Neural crest cell (in vitro differentiated cells): ENCODE measurements at places on chromosomes 6 and 20.

- DNase-seq = no peak
These were observed 4.4 kb downstream of the MOCS1 start for GRCh38 chr6:39929733-39930461.

- no peak for DNase-seq
These were observed 56.1 kb downstream of the KCNB1 start for GRCh38 chr20:49426395-49426794.

DNA sequence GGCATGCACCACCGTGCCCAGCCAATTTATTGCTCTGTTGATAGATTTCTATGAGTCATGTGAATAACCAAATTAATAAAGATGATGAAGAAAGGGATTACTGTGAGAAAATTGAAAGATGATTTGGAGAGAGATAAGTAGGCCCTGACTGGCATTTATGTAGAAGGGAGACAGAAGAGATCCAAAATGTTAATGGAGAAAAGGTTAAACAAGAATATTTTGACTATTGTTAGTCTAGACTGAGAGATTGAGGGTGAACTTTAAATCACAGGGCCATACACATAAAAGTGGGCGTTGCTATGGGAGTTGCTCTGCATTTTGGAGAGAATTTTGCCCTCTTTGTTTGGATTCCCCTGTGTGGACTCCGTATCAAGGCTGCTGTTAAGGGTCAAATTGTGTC lies 68.9 kb upstream of the SCAF8 start:
- no peak for DNase-seq

DNA sequence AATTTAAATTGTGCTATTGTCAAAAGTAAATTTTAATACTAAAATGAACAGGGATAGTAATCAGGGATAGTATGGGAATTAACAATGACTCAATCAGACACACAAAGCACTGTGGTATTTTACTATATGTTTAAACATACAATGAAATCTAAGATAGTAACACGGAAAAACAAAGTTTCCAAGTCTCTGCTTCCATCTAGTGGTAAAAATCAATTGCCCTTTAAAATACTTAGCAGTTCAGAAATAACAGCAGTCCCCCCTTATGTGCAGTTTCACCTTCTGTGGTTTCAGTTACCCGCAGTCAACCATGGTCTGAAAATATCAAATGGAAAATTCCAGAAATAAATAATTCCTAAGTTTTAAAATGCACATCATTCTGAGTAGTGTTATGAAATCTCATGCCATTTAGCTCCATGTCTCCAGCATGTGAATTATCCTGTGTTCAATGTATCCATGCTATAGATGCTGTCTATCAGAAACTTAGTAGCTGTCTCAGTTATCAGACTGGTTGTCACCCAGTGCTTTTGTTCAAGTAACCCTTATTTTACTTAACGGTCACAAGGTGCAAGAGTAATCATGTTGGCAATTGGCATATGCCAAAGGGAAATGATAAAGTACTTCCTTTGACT lies 58.5 kb downstream of the AHI1 start:
- DNase-seq = no peak

- DNase-seq = no peak
These were observed 46.1 kb upstream of the JAG1 start for GRCh38 chr20:10719740-10720385.

DNA sequence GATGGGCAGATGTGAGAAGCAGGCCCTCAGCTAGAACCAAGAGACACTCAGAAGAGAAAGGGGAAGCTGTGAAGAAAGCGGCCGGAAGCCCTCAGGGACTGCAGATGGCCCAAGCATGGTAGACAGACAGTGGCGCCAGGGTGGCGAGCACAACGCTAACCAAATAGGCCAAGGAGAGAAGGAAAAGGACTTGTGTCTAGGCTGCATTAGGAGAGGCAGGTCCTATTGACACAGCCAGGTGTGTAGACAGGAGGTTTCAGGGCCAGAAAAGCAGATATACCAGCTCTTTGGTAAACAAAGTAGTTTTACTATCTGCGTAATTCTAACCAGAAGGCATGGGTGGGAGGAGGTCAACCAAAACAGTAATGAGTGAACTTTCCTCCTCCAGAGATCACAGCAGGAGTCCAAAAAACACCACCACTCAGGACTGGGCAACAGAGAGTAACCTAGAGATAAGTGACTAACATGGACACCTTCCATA lies 15.8 kb upstream of the MAP7 start:
- DNase-seq = no peak

GRCh38 chr6:16243055-16243454 lies 4.7 kb downstream of the GMPR start:
- DNase-seq = no peak
